ENCODE measurements at places on chromosomes 16 and 17. TPM values are rescaled to one million over a fixed set of nuclear protein-coding genes. Genes with fewer than 3 reads are reported as not detected.

The KCNH4 gene
- total RNA-seq, result not detected

The MT1F gene
- 1.3 TPM for total RNA-seq

The ESRP2 gene
- 0.52 TPM for total RNA-seq

The SLC6A2 gene
- not detected for total RNA-seq

The ANKFN1 gene
- total RNA-seq, result not detected

The TBC1D3D gene
- not detected for total RNA-seq

The RHBDL3 gene
- total RNA-seq, result 0.26 TPM

The FAM20A gene
- 0.91 TPM for total RNA-seq

The PRCD gene
- total RNA-seq, result 14.2 TPM

The SSTR5 gene
- 0.32 TPM for total RNA-seq

The CACNG5 gene
- not detected for total RNA-seq

The CHST6 gene
- total RNA-seq, result 1.7 TPM

The SYNGR3 gene
- total RNA-seq, result 7.6 TPM

The TRIM16 gene
- total RNA-seq, result 33.1 TPM

The KRT33B gene
- not detected for total RNA-seq

The CCDC40 gene
- 0.91 TPM for total RNA-seq

The HOXB1 gene
- not detected for total RNA-seq

The CEMP1 gene
- total RNA-seq, result not detected

The SOCS3 gene
- total RNA-seq, result 36.3 TPM

The ACSM3 gene
- 2.2 TPM for total RNA-seq

The TRAPPC2L gene
- total RNA-seq, result 32.6 TPM

The AARS1 gene
- total RNA-seq, result 185 TPM

The NT5M gene
- 1.9 TPM for total RNA-seq

The TBC1D26 gene
- 0.24 TPM for total RNA-seq

The ABCC1 gene
- total RNA-seq, result 28.7 TPM

The HIGD1B gene
- not detected for total RNA-seq

The LSM12 gene
- total RNA-seq, result 53.5 TPM

The SYT17 gene
- total RNA-seq, result 3.7 TPM

The ACAP1 gene
- 2.7 TPM for total RNA-seq

The MT1M gene
- 12.5 TPM for total RNA-seq

The TPPP3 gene
- total RNA-seq, result 0.91 TPM

The HSF4 gene
- 0.13 TPM for total RNA-seq

The SCGB1C2 gene
- total RNA-seq, result not detected

The SLC12A3 gene
- total RNA-seq, result not detected

The TRAPPC1 gene
- 66.3 TPM for total RNA-seq

The CRK gene
- 59.2 TPM for total RNA-seq

The SEPTIN12 gene
- total RNA-seq, result not detected

The CA5A gene
- total RNA-seq, result not detected

The CLUH gene
- 33.7 TPM for total RNA-seq

The VAMP2 gene
- total RNA-seq, result 22.9 TPM

The TOP2A gene
- 89.5 TPM for total RNA-seq

The C17orf67 gene
- total RNA-seq, result not detected

The CTF1 gene
- total RNA-seq, result 3.4 TPM

The TNFSF12 gene
- 20.4 TPM for total RNA-seq

The RAB37 gene
- 7.7 TPM for total RNA-seq

The CCL16 gene
- not detected for total RNA-seq

The PHOSPHO1 gene
- total RNA-seq, result 0.65 TPM

Measured in epithelial cell of alveolus of lung (primary cell).